Erythroblast (primary cell): ENCODE measurements at places on chromosomes 3 and 15.

DNA sequence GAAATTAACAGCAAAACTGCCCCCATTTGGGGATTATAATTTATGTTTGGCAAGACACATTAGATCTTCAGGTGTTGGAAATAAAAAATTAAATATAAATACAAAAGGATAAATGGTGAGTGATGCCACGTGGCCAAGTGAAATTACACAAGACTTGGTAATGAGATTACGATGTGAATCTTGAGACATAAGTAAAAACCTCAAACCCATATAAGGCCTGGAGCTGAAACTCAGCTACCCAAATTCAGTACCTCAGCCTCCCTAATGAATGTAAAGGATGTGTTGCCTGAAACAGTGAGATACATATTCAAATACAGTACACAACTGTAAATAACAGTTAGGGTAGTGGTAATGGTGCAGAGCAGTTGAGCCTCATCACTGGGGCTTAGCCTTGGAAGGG, 1146.6 kb downstream of the OTOL1 start:
- DNase-seq, result no peak

- no peak for DNase-seq
These were observed 46.9 kb downstream of the NR1D2 start for GRCh38 chr3:23991683-23992628.

- no peak for DNase-seq
These were observed 89.7 kb downstream of the ULK4 start for GRCh38 chr3:41872157-41872556.

DNA sequence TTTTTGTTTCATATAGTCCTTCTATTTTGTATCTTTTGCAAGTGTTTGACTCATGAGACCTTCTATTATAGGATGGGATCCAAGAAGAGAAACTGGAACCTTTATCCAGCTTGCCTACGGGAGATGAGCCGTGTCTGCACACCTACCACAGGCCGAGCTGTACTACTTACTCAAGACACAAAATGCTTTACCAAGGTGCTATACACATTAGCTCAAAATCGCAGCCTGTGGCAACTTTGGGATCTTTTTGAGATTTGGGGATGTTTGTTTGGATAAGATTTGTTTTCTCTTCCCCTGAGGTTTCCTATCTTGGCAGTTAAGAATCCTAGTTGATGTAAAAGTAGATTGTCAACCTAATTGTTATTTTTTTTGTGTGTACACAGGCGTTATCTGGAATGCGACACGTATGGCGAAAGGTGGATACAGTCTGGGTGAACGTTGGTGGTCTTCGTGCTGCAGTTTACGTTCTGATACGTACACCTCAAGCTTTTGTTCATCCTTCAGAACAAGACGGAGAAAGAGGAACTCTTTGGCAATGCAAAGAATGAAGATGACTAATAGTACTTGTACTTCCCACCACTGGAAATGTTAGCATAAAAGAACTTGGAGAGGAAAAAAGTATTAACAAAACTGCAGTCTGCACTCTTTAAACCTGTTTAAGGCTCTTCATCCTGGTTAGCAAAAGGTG, 13.1 kb upstream of the SETD5 start:
- no peak for DNase-seq

- DNase-seq, result peak; percentile 2
These were observed 20.8 kb downstream of the UBE2E1 start for GRCh38 chr3:23826382-23827064.

GRCh38 chr3:126883241-126883640, 99.7 kb upstream of the PLXNA1 start:
- DNase-seq, result no peak

- DNase-seq, result peak; percentile 59
These were observed 10.6 kb upstream of the PARL start for GRCh38 chr3:183895296-183895695.

DNA sequence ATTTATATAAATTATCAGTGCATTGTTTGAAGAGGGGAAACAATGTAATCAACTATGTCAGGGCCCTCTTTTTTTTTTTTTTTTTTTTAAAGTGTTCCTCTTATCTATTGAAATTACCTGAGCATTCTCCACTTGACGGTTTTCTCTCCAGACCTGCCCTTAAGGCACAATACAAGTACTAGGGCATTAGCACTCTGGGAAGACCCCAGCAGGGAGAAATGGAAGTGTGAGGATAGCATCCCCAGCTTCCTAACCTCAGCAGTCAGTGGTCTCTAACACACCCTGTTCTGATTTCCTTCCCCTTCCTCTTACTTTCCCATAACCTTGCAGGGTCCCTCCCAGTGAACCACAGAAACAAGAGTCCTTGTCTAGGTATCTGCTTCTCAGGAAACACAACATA, 458.3 kb upstream of the ARL6 start:
- no peak for DNase-seq

- no peak for DNase-seq
These were observed 27.1 kb upstream of the LACTB start for GRCh38 chr15:63094495-63094931.

GRCh38 chr15:51332206-51333147, 5.9 kb downstream of the CYP19A1 start:
- DNase-seq, result no peak

DNA sequence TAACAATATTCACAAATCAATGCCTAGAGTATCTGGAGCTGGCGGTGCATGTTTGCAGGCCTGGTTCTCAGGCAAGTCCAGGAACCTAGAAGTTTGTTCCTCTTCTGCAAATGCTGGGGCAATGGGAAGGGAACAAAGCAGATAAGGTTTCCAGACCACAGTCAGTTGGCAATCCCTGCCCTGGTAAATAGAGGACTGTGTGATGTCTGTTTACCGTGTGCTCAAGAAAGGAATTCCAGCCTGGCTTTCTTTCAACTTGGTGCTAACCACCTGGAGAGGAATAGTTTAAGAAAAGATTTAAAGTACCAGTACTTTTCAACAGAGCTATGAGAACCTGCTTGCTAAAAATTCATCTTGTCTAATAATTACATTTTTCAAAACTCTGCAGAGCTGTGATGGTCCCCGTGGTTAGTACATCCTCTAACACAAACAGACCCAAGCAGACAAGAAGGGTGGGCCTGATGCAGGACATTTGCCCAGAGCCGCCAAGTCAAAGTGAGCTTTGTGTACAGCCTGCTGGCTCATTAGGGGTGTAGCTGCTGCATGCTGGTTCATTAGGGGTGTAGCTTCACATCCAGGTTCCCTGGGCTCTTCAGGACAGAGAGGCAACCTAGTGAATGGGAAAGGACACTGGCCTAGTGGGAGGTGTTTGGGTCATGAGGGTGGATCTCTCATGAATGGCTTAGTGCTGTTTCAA, 220.5 kb downstream of the SQOR start:
- no peak for DNase-seq

GRCh38 chr15:60299452-60300047, 98.2 kb downstream of the ANXA2 start:
- DNase-seq, result no peak

DNA sequence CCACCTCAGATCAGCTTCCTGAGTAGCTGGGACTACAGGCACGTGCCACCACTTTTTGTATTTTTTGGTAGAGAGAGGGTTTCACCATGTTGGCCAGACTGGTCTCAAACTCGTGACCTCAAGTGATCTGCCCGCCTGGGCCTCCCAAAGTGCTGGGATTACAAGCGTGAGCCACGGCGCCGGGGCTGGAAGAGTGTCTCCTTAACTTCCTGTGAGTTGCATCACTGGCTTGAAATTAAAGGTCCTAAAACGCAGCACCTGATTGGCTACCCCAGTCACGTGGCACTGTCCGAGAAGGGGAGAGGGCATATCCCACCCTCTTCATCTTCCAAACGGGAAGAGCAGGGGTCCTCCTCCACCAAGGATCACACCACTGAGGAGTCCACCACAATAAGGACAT, 5.5 kb upstream of the FAM174B start:
- no peak for DNase-seq

GRCh38 chr15:51536965-51537574, 85.5 kb downstream of the DMXL2 start:
- DNase-seq, result peak; percentile 9

DNA sequence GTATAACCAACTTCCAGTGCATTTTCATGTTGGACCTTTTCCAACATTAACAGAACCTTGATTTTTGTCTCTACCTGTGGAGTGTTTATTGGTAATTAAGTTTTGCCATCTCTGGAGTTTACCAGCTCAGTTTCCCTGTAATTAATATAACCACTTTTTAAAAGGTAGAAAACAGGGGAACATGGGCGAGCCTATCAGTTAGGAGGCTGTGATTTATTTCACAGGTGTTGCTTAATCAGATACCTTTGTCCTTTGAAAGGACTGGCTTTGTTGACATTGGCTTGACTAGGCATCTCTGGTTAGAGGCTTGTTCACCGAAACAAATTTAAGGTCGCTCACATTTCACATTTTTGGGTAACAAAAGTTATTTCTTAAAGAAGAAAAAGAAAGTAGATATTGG, 622 bp downstream of the NAALADL2 start:
- no peak for DNase-seq

DNA sequence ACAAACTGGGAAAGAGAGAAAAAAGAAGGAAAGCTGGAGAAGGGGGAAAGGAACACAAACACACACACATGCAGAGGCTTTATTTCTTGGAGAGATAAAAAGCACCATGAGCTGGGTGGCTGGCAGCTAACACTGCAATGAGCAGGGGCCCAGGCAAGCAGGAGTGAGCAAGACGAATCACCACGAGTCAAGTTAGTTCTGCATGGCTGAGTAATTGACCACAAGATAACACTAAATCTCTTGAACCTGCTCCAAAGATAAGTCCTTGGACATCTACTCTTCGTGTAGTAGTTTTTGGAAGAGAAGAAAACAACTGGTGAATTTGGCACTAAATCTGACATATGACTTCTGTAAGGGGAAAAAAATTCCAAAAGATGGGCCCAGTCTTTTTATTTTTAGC, 100.9 kb downstream of the MYO5A start:
- no peak for DNase-seq
